ENCODE measurements at places on chromosomes 4 and X.

DNA sequence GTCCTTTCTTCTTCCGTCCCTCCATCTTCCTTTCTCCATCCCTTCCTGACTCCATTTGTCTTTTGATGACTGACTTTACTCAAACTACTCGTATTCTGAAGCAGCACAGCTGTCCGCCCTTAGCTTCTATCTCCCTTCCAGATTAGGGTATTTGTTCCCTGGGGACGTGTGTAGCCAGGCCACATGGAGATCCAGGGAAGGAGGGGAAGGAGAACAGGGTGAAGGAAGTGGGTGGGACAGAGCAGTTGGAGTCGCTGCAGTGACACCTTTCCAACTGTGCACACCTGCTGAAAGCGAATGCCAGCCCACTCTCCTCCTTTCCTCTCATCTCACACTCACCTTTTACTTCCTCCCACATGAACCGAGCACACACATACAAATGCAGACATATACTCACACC lies 323.8 kb downstream of the DCTD start:
- DNase-seq: no peak

DNA sequence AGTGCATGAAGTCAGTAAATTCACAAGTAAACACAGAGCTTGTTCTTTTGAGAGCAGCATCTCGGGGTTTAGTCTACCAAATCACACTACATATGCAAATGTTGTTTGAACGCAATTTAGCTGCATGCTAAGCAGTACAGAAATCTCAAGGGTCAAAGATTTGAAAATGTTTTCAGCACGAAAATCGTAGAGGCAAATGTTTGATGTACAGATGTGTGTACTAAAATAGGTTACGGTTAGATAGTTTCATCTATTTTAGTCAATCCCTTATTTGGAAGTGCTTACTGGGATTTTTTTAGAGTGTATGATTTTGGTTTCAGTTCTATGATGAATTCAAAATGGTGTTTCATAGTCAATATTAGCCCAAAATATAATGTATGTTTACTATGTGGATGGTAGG lies 1928.2 kb upstream of the TENM3 start:
- DNase-seq: no peak

DNA sequence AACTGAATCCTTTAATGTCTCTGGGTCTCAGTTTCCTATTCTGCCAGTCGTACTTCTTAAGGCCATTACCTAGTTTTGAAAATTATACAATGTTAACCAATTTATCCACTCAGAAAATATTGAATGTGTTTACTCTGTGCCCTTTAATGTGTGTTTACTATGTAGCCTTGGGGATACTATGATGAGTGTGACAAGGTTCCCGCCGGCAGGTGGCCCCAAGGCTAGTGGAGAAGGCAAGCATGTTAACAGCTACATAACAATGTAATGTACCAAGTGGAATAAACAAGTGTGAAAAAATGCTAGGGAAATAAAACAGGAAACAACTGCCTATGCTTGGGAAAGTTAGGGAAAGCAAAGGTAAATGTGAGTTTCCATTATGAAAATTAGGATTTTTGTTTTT lies 187.3 kb upstream of the MBNL3 start:
- no peak for DNase-seq

GRCh38 chr4:158873795-158874401 lies 105.1 kb downstream of the FNIP2 start:
- DNase-seq: no peak

- DNase-seq: no peak
Measured at GRCh38 chrX:74434336-74434735, 13.0 kb downstream of the SLC16A2 start.

GRCh38 chr4:67558493-67558892 lies at the start of gene STAP1:
TSS of gene STAP1 (plus strand) at chr4:67558727. CDS start at chr4:67558810, 83 bp downstream.
- DNase-seq: peak; percentile 92

GRCh38 chrX:1336331-1336943 lies at the start of gene IL3RA:
TSS of gene IL3RA (plus strand) at chrX:1336785. CDS start at chrX:1341766, 4,981 bp downstream.
- no peak for DNase-seq

DNA sequence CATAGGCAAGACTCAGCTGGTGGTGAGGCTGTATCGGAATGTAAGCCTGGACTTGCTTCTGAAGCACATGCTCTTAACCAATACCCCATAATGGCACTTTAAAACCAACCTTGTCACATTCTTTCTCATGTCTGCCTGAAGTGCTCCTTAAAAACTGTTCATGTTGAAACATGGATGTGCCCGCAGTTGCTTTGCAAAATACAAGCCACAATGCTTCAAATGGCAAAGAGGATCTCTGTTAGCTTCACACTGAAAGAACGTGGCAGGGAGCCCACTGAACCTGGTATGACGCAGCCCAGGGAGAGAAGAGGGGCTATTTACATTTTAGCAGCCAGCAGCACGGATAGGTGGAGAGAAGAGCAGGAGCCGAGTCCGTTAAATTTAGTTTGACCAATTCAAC lies 29.3 kb downstream of the SOD3 start:
- DNase-seq: no peak

GRCh38 chrX:13506574-13506973 lies 62.8 kb upstream of the EGFL6 start:
- peak; percentile 51 for DNase-seq

GRCh38 chr4:136664988-136665387 lies 867.3 kb downstream of the PCDH18 start:
- DNase-seq: no peak

GRCh38 chrX:96692454-96692853 lies 7.8 kb downstream of the DIAPH2 start:
- no peak for DNase-seq

- DNase-seq: peak; percentile 17
Measured at GRCh38 chrX:145405012-145405411, 157.7 kb downstream of the SPANXN1 start.

- peak; percentile 11 for DNase-seq
Measured at GRCh38 chr4:876780-877179, 50.9 kb upstream of the CPLX1 start.

GRCh38 chr4:188417181-188417580 lies 277.9 kb downstream of the TRIML1 start:
- DNase-seq: no peak

DNA sequence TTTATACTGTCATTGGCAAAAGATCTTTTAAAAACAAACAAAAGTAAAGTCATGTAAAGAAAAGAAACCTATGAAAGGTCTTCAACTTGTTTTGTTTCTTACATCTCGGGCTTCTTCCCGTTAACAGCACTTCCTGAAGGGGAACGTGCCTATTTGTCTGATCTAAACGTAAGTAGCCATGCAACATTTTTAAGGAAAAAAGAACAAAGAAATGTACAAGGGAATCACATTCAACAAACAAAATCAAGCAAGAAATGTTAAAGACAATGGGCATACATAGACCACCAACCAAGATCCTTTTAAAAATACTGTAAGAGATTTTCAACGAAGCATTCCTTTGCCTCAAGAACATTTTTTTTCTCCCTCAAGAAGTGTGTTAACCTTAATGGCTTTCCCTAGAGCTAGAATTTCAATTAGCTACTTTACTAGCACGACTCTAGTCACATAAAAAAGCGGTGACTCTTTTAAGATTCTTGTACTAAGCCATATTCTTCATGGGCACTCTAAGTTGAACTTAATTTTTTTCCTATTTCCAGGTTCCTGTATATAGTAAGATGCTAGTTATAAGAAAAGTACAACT lies 112.0 kb upstream of the TTC29 start:
- DNase-seq: peak; percentile 10
